Esophagus muscularis mucosa (tissue), 4 donors: ENCODE measurements at places on chromosomes 11 and 22. TPM values are rescaled to one million over a fixed set of nuclear protein-coding genes. Genes with fewer than 3 reads are reported as not detected.
A peak's percentile ranks its signal among the peaks of the same experiment; 100 is the strongest.

PLAAT2 gene
- total RNA-seq: not detected

KREMEN1 gene
- total RNA-seq: 10.3 TPM

MMP3 gene
- 1.3 TPM for total RNA-seq

CCDC81 gene
- 0.39 TPM for total RNA-seq

DNA sequence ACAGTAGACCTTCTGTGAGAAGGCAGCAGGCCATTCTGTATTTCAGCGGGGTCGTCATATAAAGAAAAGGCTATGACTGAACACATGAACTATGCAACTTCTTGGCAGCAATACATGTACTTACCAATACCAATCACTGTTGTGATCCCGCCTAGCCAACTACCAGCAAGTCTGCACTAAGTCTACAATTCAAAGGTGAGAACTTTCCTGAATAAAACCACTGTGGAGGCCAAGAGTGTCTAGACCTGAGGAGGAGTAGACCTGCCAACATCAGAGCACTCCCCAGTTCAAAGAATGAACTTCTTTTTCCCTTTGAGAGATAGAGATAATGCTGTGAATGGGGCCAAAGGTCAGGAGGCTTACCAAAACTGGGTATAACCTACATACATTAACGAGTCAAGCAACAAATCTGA, 108.2 kb downstream of the SIK3 start:
- H3K27me3 ChIP-seq: no peaks in the 10 kb centered on the region
- peak overlapping the region; percentile 30 for H3K27ac ChIP-seq
- DNase-seq: no peak
- no peak overlapping the region for H3K4me3 ChIP-seq
- H3K36me3 ChIP-seq: no peaks in the 10 kb centered on the region

DNA sequence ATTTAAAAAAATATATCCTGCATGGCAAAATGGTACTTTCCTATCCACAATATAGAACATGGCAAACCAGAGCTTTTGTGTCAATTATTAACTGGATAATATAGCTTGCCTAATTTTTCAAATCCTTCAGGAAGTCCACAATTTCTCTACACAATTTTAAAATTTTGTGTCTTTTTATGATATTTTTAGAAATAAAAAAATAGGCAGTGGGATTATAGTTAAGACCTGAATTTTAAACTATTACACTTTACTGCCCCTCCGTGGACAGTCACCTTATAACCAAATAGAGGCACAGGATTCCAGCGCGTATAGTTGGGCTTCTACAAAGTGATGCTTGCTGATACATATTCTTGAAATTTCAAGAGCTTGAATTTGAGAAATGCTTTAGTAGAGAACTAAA, 2.1 kb upstream of the DMC1 start:
- H3K27me3 ChIP-seq: no peaks in the 10 kb centered on the region
- H3K4me1 ChIP-seq: peaks cover 25% of the 10 kb centered on the region
- peak; percentile 86 for DNase-seq
- H3K27ac ChIP-seq: no peak overlapping the region

DNA sequence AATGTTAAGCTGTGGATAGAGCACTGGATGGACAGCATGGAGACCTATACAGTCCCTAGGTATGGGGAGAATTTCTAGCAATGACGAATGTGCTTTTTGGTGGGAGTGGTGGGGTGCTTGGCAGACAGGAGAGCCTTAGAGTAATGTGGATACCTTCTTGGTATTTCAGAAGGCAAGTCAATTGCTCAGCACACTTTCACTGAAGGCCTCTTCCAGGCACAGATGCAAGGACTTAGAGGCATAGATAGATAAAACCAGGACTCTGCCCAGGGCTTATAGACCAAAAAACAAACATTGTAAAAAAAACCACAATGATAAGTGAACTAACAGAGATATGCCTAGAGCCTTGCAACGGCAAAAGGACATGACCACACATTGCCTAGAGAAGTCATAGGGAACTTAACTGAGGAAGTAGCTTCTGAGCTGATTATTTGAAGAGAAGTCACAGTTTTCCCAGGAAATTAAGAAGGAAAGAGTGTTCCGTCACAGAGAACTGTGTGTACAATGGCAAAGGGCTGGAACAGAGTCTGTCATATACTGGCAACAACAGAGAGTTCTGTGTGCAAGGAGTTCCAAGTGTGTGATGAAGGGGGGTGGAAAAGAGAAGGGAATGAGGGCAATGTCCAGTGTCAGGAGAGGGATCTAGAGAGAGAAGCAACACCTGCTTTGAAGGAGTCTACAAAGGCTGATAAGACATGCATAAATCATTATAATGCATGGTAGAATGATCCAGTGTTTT, 65.9 kb upstream of the PICALM start:
- H3K27me3 ChIP-seq: no peaks in the 10 kb centered on the region
- H3K36me3 ChIP-seq: no peaks in the 10 kb centered on the region
- no peak overlapping the region for H3K4me3 ChIP-seq
